Inflammatory macrophage (primary cell): ENCODE measurements at places on chromosomes 7 and 10.

DNA sequence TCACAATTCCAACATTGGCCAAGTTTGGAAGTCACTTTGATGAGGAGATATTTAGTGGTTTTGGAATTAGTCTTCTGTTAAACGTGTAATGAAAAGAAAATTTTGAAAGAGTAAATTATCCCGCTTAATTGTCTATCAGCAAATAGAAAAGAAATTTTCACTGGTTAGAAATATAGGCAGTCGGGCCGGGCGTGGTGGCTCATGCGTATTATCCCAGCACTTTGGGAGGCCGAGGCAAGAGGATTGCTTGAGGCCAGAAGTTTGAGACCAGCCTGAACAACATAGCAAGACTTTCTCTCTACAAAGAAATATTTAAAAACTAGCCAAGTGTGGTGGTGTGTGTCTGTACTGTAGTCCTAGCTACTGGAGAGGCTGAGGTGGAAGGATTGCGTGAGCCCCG lies 13.4 kb downstream of the CNTNAP2 start:
- no peak for DNase-seq

DNA sequence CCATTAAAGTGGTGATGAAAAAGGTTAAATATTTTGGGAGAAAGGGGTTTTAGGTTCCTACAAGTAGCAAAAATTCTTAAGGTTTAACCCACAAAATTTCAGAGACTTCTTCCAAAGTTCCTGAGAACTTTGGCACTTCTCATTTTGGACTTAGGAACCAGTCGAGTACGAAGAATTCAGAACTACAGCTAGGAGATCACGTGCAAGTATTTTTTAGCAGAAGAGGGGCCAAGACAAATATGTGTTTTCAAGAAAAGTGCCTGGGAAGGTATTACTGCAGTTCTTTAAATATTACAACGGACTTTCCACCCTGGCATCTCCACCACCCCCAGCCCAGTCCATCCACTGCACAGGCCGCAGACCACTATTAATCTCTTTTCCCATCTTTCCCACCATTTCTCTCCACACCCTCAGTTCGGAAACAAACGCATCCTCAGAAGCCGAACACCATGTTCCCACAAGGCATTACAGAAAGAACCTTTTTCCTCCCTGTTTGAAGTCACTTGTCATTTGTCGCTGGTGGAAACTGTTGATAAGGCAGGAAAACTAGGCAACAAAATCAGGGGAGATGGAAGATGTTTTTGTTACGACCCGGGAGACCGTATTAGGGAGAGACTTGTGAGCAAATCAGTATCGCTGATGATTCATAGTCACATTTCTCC lies 7.1 kb downstream of the INHBA start:
- no peak for DNase-seq

- peak; percentile 86 for DNase-seq
These were observed 229.1 kb downstream of the ELFN1 start for GRCh38 chr7:1899196-1899595.

- no peak for DNase-seq
These were observed 345.6 kb upstream of the NRP1 start for GRCh38 chr10:33680036-33680435.

GRCh38 chr10:87578842-87579401 lies 74.2 kb downstream of the MINPP1 start:
- DNase-seq, result peak; percentile 10

DNA sequence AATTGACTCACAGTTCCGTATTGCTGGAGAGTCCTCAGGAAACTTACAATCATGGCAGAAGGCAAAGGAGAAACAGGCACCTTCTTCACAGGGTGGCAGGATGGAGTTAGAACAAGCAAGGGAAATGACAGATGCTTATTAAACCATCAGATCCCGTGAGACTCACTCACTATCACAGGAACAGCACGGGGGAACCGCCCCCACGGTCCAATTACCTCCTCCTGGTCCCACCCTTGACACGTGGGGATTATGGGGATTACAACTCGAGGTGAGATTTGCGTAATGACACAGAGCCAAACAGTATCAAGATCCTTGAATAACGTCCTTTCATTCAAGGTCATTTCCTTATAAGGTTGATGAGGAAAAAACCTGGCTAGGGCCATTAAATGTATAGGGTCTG lies 176.6 kb downstream of the TPK1 start:
- DNase-seq, result no peak

DNA sequence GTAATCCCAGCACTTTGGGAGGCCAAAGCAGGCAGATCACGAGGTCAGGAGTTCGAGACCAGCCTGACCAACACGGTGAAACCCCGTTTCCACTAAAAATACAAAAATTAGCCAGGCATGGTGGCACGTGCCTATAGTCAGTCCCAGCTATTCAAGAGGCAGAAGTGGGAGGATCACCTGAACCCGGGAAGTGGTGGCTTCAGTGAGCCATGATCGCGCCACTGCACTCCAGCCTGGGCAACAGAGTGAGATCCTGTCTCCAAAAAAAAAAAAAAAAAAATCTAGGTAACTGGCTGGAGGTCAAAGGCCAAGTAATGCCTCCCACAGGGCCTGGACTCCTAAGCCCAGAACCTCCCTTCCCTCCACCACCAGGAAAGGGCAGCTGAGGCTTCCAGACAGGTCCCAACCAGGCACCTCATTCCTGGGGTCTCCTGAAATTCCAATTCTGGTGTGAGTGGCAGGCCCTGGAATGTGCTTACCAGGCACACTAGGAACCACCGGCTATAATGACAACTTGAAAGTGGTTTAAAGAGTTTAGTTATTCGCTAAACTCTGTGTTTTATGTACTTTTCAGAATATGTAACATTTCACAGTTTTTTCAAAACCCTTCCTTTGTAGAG lies 86.9 kb upstream of the TNRC18 start:
- no peak for DNase-seq

DNA sequence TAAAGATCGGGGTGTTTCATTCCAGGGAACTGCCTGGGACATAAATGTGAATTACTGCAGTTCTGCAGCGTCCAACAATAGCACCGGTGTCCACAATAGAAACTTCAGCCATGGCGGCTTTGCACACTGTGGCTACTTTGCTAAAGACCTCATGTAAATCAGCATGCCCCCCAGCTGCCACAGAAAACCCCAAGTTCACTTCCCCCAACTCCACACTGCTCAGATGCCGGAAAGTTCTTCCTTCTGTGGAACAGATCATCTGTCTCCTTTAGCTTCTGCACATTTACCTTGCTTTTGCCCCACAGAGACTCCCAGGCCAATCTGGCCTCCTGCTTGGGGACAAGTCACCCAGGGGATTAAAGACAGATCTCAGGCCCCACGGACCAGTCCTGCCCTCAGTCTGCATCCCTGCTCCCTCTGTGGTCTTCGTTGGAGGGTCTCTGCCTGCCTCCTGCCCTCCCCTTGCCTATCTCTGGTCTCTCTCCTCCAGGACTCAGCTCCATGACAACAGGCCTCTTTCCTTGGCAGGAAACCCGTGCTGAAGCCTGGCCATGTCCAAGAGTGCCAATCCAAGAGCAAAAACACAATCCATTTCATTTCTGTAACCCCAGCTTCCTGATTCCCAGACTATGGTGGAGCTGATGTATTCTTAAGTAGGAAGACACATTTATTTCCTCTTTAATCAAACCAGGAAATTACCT lies 403.2 kb downstream of the RPS24 start:
- DNase-seq, result no peak

GRCh38 chr10:24465891-24466818 lies 257.2 kb downstream of the KIAA1217 start:
- DNase-seq, result no peak

DNA sequence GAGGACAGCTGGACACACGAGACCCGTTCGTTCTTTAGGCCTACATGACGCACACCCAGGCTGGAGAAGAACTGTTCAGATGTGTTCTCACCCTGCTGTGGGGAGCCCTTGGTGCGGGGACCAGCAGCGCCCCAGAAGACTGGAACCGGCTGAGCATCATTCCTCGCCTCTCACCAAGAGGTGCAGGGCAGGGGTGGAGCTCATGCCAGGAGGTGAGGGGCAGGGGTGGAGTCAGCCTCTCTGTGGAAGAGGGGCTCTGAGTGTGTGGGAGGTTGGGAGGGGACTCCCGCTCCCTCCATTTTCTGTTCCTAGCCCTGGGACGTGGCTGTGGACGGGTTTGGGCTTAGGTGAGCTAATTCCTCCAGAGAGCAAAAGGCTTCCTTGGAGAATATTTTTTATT lies 66.0 kb upstream of the SHH start:
- DNase-seq, result no peak

DNA sequence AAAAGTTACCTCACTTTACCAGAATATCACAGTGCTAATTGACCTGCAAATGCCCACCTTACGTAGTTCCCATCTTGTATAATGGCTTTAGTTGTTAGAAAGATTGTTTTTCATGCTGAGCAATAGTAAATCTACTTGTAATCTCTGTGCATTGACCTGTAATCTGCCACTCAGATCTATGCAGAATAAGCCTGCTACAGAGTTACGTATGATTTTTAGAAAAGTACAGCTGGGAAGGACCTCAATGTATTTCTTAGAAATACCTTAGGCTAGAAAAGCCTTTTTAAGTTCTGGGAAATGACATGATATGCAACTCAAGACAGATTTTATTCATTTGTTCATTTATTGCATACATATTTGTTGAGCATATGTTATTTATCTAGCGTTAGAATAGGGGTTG lies 530.9 kb downstream of the SORCS3 start:
- DNase-seq, result no peak

DNA sequence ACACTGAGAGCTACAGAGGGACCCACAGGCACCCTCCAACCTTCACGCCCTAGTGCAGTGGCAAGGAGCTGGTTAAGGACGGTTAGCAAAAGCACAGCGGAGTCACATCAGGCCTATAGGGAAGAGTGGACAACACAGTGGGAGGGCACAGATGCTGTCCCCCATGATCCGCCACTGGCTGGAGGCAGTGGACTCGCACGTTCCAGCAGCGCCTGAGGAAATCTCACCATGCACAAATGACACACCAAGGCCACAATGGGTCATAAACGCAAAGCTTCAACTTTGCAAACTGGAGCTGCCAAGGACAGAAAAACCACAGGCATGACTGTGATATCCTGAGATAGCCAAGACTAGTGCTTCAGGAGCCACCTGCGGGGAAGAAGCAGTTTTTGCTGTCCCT lies 58.8 kb downstream of the GRB10 start:
- no peak for DNase-seq

DNA sequence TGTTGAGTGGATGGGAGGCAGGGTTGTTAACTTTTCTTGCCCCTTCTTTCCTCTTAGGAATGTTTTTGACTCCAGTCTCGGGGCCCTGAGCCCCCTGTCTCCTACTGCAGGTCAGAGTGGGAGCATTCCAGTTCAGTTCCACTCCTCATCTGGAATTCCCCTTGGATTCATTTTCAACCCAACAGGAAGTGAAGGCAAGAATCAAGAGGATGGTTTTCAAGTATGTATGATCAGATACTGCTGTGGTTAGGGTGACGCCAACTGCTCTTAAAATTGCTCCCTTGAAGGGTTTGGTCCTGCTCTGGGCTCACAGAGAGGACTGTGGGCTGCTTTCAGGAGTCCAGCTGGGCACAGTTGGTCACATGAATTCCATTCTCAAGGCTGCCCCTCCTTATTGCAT lies 22.0 kb downstream of the VWA2 start:
- no peak for DNase-seq

DNA sequence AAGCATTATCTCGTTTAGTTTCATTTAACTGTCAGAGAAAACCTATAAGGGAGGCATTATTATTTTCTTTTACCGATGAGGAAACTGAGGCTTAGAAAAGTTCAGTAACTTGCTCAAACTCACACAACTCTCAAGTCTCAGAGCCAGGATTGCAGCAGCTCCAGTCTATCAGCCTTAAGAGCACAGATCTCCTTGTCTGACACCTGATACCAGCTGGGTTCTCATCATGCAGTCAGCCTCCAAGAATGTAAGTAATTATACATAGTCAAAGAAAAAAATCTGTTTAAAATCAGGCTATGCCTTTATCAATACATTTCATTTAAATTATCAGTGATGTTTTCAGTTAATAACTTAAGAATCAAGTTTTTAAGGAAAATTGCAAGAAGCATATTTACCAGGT lies 236.6 kb upstream of the TCF7L2 start:
- no peak for DNase-seq

DNA sequence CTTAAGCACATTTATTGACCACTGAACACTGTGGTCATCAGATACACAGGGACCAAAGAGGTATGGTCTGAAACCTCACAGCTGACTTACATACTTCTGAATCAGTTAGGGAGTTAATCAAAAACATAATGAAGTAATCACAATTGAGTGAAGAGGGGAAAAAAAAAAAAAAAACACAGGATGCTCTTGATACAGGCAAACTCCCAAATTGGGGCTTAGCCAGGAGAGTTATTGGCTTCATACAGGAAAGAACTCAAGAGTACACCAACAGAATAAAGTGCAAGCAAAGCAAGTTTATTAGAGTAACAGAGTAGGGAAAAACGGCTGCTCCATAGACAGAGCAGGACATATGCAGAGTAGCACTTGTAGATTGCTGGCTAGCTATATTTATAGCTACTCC lies 917.0 kb downstream of the CNTNAP2 start:
- no peak for DNase-seq

DNA sequence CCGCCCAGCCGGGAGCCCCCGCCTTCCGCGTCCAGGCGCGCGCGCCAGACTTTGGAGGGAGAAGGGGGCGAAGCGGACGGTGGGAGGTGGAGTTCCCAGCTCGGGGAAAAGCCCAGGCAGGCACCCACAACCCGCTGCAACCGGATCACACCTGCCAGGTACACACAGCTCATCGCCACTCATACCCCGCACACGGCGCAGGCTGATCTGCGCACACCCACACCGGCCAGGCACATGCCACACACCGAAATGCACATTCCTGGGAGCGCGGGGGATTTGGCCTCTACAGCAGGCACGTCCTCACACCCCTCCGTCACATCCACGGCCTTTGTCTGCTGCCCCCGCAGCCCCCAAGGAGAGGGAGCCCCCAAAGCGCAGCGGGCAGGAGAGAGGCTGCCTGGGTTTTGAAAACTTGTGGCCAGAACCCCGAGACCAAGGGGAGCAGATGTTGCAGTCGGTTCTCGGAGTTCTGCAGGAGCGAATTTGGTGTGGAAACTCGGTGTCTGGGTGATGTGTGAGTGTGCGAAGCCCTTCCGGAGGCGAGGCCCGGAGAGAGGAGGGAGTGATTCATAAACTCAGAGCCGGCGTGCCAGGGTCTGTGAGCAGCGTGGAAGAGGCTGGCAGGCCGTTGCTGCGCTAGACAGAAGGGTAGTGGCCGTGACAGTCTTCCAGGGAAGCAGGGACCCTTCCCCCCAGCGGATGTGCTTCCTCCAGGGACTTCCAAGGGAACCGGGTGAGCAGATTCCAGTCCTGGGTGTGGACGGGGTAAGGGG lies 734 bp downstream of the CHST3 start:
- peak; percentile 27 for DNase-seq
